Activated naive CD4-positive, alpha-beta T cell (primary cell): ENCODE measurements at places on chromosomes 11 and 22.

GRCh38 chr11:7418906-7419305 is 66.4 kb upstream of the OLFML1 start:
- DNase-seq: no peak

GRCh38 chr11:93520726-93521509 is 22.3 kb downstream of the SMCO4 start:
- no peak for DNase-seq

DNA sequence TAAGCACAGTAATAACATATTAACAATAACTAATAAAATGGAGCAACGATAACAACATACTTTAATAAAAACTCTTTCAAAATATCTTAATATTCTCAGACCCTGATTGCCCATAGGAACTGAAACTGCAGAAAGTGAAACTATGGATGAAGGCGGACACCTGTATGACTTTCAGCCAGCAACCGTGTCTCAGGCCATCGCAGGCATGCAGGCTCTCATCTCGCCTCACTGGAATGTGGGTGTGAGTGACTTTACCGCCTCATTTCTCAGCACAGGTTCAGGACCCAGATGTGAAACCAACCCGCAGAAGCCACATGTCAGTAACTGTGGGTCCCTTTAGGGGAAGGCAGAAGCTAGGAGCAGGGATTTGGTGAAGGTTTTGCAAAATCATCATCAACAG is 539.1 kb downstream of the FAM181B start:
- DNase-seq: no peak

DNA sequence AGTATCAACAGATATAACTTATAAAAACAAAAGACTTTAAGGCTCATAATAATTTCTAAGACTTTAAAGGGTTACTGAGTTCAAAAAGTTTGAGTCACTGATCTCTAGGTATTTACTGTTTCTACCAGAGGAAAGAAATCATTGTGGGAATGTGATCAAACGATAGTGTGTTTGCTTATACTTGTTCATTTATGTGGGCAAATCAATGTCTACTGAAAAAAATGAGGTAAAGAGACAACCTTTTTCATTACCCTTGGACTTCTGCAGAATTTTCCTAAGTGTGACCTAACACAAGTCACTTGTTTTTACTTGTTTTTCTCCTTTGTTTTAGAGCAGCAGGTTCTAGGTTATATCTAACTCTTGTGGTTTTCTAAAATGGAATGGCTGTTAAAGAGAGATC is 65.4 kb downstream of the PRR5L start:
- no peak for DNase-seq

DNA sequence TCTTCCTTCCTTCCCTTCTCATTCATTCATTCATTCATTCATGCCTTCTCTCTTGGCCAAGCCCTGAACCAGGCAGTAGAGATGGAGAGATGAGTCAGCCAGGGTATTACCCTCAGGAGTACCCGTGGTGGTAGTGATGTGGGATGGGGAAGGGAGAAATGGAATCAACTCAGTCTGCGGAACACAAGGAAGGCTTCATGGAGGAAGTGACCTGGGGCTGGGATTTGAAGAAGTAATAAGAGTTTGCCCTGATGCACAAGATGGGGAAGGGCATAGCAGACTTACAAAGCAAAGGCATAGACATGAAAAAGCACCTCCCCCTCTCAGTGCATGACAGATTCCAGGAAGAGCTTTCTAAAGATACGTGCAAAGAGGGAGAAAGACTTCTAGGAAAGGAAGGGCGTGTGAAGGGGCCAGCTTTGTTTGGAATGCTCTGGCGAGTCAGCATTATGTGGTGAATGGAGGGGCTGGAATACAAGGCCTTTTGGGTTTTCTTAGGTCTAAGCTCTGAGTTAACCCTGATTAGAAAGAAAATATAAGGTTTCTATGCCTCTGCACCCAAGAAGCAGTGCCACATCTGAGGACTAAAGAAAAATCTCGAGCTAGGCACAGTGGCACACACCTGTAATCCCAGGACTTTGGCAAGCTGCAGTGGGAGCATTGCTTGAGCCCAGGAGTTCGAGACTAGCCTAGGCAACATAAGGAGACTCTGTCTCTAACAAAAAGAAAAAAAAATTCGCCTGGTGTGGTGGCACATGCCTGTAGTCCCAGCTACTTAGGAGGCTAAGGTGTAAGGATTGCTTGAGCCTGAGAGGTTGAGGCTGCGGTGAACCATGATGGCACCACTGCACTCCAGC is 36.4 kb upstream of the ACER3 start:
- no peak for DNase-seq

- no peak for DNase-seq
Measured at GRCh38 chr22:33240888-33241475, 182.8 kb upstream of the SYN3 start.

GRCh38 chr11:110762590-110762989 is 50.4 kb upstream of the ARHGAP20 start:
- DNase-seq: no peak

- DNase-seq: peak; percentile 35
Measured at GRCh38 chr11:61947486-61948210, 2.5 kb upstream of the BEST1 start.

DNA sequence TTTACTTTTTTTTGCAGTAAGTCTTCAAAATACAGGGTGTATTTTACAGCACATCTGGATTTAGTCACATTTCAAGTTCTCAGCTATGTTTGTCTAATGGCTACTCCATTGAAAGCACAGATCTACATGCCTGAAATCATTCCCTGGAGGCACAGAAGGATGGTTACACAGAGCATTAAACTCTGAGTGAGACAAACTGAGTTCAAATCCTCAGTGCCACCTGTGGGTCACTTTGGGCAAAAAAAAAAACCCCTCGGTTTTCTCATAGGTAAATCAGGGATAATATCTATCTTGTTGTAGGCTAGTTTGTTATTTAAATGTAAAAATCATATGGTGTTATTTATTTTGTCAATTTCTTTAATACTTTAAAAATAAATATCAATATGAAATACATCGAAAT is 7.7 kb downstream of the ANKRD49 start:
- DNase-seq: no peak

- DNase-seq: no peak
Measured at GRCh38 chr11:49505231-49505630, 296.8 kb upstream of the FOLH1 start.

DNA sequence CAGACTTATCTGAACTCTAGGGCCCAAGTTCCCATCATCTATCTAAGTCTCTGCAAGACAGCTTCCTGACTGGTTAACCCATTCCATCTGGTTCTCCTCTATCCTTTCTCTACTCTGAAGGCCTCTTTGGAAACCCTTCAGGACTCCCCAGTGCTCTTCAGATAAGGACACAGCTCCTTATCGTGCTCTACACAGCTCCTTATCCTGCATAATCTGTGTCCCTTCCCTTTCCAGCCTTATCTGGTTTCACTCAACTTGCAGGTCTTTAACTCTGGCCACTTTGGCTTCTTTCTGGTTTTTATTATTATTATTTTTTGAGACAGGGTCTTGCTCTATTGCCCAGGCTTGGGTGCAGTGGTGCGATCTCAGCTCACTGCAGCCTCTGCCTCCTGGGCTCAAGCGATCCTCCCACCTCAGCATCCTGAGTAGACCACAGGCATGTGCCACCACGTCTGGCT is 10.6 kb downstream of the ENDOD1 start:
- no peak for DNase-seq

DNA sequence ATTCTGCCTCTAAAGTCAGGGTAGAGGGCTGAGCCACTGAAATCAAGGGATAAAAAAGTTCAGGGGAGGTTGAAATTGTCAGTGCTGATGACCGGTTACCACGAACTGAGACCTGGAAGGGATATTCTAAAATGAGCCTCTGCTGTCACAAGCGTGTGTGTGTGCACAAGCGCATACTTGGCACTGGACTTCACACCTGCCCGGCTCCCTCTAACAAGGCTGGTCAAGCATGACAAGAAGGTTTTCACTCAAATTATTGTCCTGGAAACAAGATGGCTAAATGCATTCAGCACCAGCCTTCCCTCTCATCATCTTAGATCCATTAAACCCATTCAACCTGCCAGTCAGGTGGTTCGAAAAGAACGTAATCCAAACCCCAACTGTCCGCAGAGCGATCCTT is 54.8 kb upstream of the CECR2 start:
- DNase-seq: no peak

DNA sequence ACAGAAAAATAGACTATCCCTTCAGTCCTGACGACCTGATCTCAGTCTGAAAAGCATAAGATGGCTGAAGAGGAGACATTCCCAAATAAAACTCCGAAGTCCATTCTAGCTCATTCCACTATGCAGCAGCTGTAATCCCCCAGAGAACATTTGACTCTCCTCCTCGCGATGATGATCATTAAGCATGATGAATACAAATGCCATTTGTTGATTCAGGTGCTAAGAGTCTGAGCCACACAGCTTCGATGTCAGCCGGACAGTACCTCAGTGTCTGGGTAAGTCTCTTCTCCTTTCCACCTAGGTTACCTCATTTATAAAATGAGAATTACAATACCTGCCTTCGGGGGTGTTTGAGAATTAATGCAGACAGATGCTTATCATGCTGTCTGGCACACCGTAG is 94.8 kb downstream of the TENM4 start:
- DNase-seq: no peak

DNA sequence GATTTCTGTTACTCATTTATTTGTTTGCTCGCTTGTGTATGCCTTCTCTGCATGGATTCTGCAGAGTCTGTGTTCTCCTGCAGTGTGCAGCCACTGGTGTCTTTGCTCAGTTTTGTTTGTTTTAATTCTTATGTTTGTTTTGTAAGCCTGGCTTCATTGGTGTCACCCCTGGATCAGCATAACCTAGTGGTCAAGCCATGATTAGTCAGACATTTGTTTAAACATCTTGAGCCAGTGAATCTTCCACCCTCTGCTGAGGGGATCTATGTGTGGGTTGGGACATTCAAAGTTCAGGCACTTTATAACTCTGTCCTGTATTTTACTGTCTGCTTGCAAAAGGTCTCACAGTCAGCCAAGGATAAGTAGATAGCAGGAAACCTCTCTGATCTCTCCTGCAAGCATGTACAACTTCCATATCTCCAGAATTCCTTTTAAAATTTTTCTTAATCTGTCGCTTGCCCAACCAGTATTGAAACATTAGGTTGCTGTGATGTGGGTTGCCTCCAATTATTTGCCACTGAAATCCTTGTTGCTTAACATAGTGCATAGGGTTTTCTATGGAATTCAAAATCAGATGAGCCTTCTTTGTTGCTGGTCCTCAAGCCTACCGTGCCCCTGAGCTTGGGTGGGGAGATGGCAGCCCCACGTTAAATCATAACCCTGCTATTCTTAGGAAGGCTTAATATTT is 86.8 kb downstream of the KCNQ1OT1 start:
- no peak for DNase-seq

DNA sequence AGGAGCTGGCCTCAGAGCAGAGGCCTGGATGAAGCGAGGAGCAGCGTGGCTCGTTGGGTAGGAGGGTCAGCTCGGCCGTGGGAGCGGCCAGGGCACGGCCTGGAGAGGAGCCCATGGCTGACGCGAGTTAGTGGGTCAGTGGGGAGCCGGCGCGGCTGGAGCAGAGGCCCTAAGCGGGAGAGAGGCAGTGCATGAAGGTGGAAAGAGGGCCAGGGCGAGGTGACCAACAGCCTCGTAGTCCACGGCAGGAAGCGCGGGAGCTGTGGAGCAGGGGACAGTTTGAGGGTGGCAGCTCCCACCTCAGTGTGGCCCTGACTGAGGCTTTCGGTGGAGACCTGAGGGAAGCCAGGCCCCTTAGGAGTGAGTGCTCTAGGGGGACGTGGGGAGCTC is 24.1 kb downstream of the DCPS start:
- no peak for DNase-seq

DNA sequence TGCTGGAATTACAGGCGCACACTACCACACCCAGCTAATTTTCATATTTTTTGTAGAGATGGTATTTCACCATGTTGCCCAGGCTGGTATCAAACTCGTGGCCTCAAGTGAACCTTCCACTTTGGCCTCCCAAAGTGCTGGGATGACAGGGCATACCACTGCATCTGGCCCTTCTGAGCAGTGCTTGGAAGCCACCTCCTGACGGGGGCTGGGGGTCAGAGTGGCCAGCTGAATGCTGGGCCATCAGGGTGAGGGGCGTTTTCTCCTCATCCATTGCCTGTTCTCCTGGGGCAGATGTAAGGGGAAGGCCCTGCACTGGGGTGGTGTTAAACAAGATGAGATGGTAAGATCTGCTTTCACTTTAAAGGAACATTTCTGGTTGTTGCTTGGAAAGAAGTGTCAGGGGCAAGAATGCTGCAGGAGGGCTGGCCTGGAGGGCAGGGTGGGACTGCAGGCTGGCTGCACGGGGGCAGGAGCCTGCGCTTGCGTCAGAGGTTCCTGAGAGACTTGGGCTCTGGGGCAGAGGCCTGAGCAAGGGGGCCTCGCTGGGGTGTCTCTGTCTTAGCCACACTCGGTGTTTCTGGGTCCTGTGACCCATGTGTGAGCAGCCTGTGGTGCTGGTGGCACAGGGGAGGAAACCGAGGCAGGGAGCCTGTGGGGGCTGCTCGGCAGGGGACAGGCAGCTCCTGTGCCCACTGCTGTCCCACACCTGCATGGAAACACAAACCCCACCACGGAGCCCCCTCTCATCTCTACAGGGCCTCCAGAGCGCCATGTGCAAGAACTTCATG is 17.2 kb downstream of the DGCR6L start:
- DNase-seq: no peak

GRCh38 chr11:121610706-121611105 is 157.9 kb upstream of the SORL1-AS1 start:
- DNase-seq: no peak

- DNase-seq: no peak
Measured at GRCh38 chr22:30990690-30991089, 21.6 kb downstream of the TUG1 start.

DNA sequence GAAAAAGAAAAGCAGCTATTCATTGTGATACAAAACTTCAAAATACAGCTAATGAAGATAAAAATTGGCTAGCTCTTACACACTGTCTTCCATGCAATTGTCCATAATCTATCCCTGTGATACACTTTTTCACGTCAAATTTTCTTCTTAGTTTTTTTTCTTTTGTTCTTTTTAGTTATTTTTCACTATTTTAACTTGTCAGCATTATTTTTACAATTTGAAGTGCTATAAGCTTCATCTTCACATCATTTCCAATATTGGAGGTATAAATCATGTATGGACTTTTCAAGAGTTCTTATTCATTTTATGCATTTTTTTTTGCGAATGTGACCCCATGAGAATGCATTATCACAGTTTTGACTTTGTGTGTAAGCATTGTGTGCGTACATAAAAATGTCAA is 4.1 kb downstream of the OR5B17 start:
- DNase-seq: no peak

DNA sequence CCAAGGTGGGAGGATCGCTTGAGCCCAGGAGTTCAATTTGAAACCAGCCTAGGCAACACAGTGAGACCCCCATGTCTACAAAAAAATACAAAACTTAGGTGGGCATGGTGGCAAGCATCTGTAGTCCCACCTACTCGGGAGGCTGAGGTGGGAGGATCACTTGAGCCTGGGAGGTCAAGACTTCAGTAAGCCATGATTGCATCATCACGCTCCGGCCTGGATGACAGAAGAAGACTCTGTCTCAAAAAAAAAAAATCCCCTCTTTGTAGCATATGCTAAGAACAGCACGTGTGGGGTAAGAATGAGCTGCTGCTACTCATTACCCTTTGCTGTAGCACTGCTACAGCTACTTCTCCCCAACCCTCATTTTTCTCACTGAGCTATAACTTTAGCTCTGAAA is 14.5 kb downstream of the UBE4A start:
- no peak for DNase-seq

- DNase-seq: no peak
Measured at GRCh38 chr22:42470366-42471082, 38.3 kb upstream of the NFAM1 start.

GRCh38 chr11:69816671-69817070 is 2.5 kb downstream of the FGF3 start:
- DNase-seq: no peak

- no peak for DNase-seq
Measured at GRCh38 chr11:126544108-126545056, 188.9 kb downstream of the ST3GAL4 start.
